Neural crest cell (in vitro differentiated cells): ENCODE measurements at places on chromosomes 16 and 17. TPM values are rescaled to one million over a fixed set of nuclear protein-coding genes. Genes with fewer than 3 reads are reported as not detected.

DNA sequence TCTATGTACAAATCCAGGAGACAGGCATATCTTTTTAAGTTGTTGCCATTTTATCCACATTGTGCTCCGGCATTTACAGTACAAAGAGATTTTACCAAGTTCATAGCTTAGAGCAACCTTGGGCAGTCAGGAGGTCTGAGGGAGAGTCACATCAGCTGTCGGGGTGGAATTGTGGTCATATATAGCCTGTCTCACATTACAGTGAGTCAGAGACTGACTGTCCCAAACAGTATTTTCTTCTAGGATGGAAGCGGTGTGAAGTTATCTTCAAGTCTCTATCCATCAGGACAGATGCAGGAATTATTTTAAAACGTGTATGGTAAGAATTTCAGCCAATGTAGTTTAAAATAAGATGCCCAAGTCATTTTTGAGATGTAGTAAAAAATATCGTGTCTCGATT lies 53.0 kb downstream of the GPRC5B start:
- DNase-seq: no peak
- no peaks in the 10 kb centered on the region for H3K27me3 ChIP-seq
- no peak overlapping the region for H3K4me3 ChIP-seq

DNA sequence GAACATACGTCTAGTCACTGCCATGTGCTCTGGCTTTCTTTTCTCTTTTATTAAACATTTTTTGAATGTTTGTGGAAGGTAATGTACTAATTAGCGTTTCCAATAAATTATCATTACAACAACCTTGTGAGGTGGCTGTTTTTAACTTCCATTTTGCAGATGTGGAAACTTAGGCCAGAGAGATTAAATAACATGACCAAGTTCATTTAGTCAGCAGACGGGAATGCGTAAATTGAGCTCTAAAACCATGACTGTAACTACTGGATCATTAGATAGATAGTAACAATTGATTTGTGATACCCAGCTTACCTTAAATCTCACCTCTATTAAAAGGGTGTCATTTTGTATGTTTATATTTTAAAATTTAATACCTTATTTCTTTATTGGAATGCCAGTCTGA lies 49.4 kb downstream of the RABEP1 start:
- H3K27ac ChIP-seq: no peak overlapping the region
- no peaks in the 10 kb centered on the region for H3K36me3 ChIP-seq
- no peak overlapping the region for H3K4me3 ChIP-seq
- DNase-seq: no peak
- H3K27me3 ChIP-seq: no peaks in the 10 kb centered on the region
- no peaks in the 10 kb centered on the region for H3K4me1 ChIP-seq

- H3K36me3 ChIP-seq: no peaks in the 10 kb centered on the region
- DNase-seq: no peak
- no peak overlapping the region for H3K4me3 ChIP-seq
- peaks cover 4% of the 10 kb centered on the region for H3K4me1 ChIP-seq
- no peaks in the 10 kb centered on the region for H3K27me3 ChIP-seq
Observed at GRCh38 chr17:417691-418420, 65.2 kb upstream of the RPH3AL start.

- H3K36me3 ChIP-seq: no peaks in the 10 kb centered on the region
- peaks cover 96% of the 10 kb centered on the region for H3K27me3 ChIP-seq
- peaks cover 10% of the 10 kb centered on the region for H3K4me1 ChIP-seq
Observed at GRCh38 chr17:37742116-37742761, 2.6 kb downstream of the HNF1B start.

- peaks cover 3% of the 10 kb centered on the region for H3K36me3 ChIP-seq
- H3K4me3 ChIP-seq: no peak overlapping the region
- DNase-seq: no peak
- no peak overlapping the region for H3K27ac ChIP-seq
Observed at GRCh38 chr17:64061178-64061898, 40.9 kb upstream of the ICAM2 start.

DNA sequence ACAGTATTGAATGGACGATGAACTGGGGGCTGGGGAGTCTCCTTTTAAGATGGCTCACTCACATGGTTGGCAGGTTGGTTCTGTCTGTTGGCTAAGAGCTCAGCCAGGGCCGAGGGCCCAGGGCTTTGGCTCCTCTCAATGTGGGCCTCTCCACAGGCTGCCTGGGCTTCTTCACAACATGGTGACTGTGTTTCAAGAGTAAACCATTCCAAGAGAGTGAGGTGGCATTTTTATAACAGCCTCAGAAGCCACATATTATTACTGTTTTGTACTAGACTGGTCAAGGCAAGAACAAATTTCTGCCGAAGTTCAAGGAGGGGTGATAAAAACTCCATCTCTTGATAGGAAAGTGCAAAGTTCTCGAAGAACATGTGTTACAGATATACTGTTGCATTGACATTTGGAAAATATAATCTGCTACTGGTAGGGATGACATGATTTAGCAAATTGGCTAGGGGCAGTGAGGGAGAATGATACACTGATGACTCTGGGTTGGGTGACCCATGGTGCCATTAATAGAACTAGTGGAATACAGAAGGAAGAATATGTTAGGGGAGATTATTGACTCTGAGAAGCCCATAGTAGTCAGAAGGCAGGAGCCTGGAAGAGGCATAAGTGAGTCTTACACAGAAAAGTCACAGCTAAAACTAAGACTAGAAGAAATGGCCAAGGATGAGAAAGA lies 13.7 kb downstream of the KRABD2 start:
- no peak overlapping the region for H3K4me3 ChIP-seq
- H3K27ac ChIP-seq: no peak overlapping the region
- peaks cover 7% of the 10 kb centered on the region for H3K36me3 ChIP-seq
- H3K27me3 ChIP-seq: no peaks in the 10 kb centered on the region
- H3K4me1 ChIP-seq: peaks cover 24% of the 10 kb centered on the region
- DNase-seq: no peak

DNA sequence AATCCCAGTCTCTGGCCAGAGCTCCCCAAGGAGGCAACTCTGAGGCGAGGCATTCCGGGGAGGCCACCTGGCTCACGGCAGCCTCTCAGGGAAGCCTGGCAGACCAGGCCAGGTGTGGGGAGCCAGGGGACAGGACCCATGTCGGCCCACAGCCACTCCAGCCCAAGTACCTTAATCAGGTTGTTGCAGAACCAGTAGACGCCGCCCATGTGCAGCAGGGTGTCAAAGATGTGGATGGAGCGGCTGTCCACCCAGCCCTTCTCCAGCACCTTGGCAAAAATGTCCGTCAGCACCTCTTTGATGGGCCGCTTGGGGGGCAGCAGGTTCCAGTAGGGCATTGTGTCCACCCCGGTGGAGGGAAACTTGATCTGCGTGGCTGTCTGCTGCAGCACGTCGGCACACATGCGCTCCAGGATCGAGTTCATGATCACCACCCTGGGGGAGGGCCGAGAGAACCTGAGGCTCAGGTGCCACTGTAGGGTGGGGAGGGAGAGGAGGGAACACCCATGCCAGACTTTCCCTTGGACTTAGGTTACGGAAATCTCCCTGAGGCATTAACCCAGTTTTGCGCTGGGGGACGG lies 7.8 kb downstream of the CSF3 start:
- no peak for DNase-seq
- H3K4me3 ChIP-seq: no peak overlapping the region
- H3K4me1 ChIP-seq: peaks cover 6% of the 10 kb centered on the region
- H3K27ac ChIP-seq: no peak overlapping the region

Gene PYY
- not detected in 2 replicates for total RNA-seq

DNA sequence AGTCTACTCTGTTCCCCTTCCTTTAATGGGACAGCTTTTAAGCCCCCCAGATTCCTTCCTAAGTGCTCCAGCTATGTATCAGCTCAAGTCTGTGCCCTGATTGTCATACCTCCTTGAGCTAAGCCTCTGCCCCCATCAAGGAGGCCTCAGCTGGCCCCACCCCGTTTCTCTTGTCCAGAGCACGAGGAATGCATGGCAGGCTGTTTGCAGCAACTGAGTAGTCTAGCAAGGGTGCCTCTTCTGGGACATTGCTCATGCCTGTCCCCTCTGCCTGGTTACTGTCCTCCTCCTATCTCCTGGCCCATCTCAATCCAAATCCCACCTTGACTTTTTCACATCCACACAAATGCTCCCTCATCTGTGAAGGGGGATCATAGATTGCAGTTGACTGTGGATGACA lies 27.8 kb upstream of the TMEM220 start:
- peaks cover 21% of the 10 kb centered on the region for H3K27me3 ChIP-seq
- no peak for DNase-seq
- H3K36me3 ChIP-seq: no peaks in the 10 kb centered on the region
- H3K4me1 ChIP-seq: peaks cover 20% of the 10 kb centered on the region

Gene MGAT5B
- total RNA-seq: 14.3 and 14.6 TPM in 2 replicates

Gene SLC5A2
- total RNA-seq: not detected in 2 replicates

Gene ADGRG3
- not detected in 2 replicates for total RNA-seq

Gene BEAN1
- 1.5 TPM in 2 replicates for total RNA-seq
